ENCODE measurements at places on chromosomes 4 and X. TPM values are rescaled to one million over a fixed set of nuclear protein-coding genes. Genes with fewer than 3 reads are reported as not detected.

- H3K4me1 ChIP-seq: peaks cover 33% of the 10 kb centered on the region
- no peaks in the 10 kb centered on the region for H3K36me3 ChIP-seq
- no peaks in the 10 kb centered on the region for H3K27me3 ChIP-seq
- peak overlapping the region; percentile 72 for H3K4me3 ChIP-seq
- peak overlapping the region; percentile 95 for H3K27ac ChIP-seq
Observed at GRCh38 chr4:168480931-168481611, 779 bp upstream of the DDX60L start.

GRCh38 chr4:54695337-54695736 lies 37.6 kb downstream of the KIT start:
- no peaks in the 10 kb centered on the region for H3K36me3 ChIP-seq
- DNase-seq: no peak
- H3K27me3 ChIP-seq: no peaks in the 10 kb centered on the region

ADH4 gene
- polyA plus RNA-seq: not detected

GRCh38 chr4:13056630-13057189 lies 427.4 kb downstream of the RAB28 start:
- no peaks in the 10 kb centered on the region for H3K4me1 ChIP-seq
- no peak overlapping the region for H3K27ac ChIP-seq
- H3K27me3 ChIP-seq: no peaks in the 10 kb centered on the region
- H3K4me3 ChIP-seq: no peak overlapping the region

DNA sequence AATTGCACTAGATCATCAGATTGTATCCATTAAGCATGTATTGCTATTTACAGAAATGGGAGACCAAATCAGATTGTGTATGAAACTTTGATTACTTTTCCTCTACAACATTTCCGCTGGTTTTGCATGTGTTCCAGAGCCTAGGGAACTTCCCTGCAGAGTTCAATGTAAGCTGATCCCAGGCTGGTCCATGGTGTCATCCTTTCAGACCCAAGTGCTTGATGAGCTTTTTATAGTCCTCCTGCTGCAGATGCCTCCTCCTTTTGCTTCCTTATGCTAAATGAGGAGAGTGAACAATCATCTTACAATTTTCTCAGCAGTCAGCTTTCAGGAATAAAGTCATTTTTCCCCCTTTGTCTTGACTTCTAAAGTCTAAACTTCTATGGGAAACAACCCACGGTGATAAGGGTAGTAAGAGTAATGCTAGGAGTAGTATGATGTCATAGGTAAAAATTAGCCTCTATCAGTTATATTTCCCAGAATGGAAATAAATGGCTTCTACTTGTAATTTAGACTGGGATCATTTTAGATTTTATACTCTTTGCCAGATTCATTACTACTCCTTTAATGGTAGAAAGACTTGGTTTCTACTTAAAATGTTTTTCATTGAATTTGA lies 55.1 kb upstream of the SLC4A4 start:
- no peaks in the 10 kb centered on the region for H3K27me3 ChIP-seq
- no peaks in the 10 kb centered on the region for H3K4me1 ChIP-seq
- no peaks in the 10 kb centered on the region for H3K36me3 ChIP-seq
- no peak overlapping the region for H3K4me3 ChIP-seq

GRCh38 chrX:47605024-47605423 lies 14.6 kb downstream of the SYN1 start:
- DNase-seq: no peak
- H3K4me3 ChIP-seq: no peak overlapping the region

SLIT2 gene
- not detected for polyA plus RNA-seq

GRCh38 chrX:68428431-68428830 lies 4.9 kb downstream of the OPHN1 start:
- no peaks in the 10 kb centered on the region for H3K36me3 ChIP-seq
- no peaks in the 10 kb centered on the region for H3K4me1 ChIP-seq
- H3K27ac ChIP-seq: no peak overlapping the region
- DNase-seq: no peak

ASMT gene
- polyA plus RNA-seq: not detected

PCYT1B gene
- not detected for polyA plus RNA-seq

SUV39H1 gene
- polyA plus RNA-seq: 13.6 TPM

GRCh38 chrX:23451266-23451665 lies 116.6 kb downstream of the PTCHD1 start:
- no peaks in the 10 kb centered on the region for H3K36me3 ChIP-seq
- H3K27ac ChIP-seq: no peak overlapping the region
- H3K27me3 ChIP-seq: no peaks in the 10 kb centered on the region
- H3K4me3 ChIP-seq: no peak overlapping the region
- no peaks in the 10 kb centered on the region for H3K4me1 ChIP-seq

DNA sequence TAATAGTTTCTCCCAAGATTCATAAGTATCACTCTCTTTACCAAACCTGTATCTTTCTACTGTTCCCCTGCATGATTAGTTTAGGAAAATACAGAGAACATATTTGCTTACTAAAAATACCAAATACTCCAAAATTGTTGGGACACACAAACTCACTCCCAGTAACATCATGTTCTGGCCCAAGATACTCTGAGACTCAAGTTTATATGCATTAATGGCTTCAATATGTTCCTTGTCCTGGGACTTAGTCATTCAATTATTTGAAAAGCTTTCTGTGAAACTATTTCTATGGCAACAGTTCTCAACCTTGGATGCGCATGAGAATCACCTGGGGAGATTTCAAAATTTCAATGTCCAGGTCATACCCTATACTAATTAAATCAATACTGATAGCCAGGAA lies 138.9 kb upstream of the PTCHD1 start:
- DNase-seq: no peak
- no peaks in the 10 kb centered on the region for H3K4me1 ChIP-seq
- no peak overlapping the region for H3K27ac ChIP-seq

TMPRSS11B gene
- not detected for polyA plus RNA-seq

Measured in naive thymus-derived CD4-positive, alpha-beta T cell (primary cell).